ENCODE measurements at places on chromosomes 2 and 18. TPM values are rescaled to one million over a fixed set of nuclear protein-coding genes. Genes with fewer than 3 reads are reported as not detected.

DNA sequence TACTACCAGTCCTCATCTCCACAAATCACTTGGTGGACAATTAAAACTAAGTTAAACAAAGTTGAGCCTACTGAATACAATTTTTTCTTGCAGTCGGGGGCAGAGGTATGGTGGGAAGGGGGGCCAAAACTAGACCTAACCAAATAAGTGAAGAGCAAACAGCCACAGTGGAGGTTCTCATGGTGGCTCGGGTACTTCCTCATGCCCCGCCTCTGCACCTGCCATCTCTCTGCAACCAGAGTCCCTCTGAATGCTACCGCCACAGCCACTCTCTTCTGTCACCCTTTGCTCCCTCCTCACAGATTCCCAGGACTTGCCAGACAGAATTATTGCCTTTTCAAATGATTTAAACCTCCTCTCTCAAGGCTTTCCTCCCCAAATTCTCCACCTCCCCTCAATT lies 204.2 kb downstream of the TMEM247 start:
- no peak for DNase-seq

- no peak for DNase-seq
Observed at GRCh38 chr2:68693951-68694350, 40.7 kb upstream of the ARHGAP25 start.

GRCh38 chr2:54455131-54455562 lies 980 bp upstream of the SPTBN1 start:
- DNase-seq = no peak

GRCh38 chr2:216478151-216478550 lies 20.5 kb upstream of the RPL37A start:
- DNase-seq = no peak

- DNase-seq = no peak
Observed at GRCh38 chr18:58557008-58557435, 71.9 kb downstream of the ALPK2 start.

- DNase-seq = no peak
Observed at GRCh38 chr18:38957736-38958135, 1392.1 kb upstream of the CELF4 start.

- DNase-seq = no peak
Observed at GRCh38 chr2:172113617-172114016, 10.9 kb upstream of the DLX2 start.

DNA sequence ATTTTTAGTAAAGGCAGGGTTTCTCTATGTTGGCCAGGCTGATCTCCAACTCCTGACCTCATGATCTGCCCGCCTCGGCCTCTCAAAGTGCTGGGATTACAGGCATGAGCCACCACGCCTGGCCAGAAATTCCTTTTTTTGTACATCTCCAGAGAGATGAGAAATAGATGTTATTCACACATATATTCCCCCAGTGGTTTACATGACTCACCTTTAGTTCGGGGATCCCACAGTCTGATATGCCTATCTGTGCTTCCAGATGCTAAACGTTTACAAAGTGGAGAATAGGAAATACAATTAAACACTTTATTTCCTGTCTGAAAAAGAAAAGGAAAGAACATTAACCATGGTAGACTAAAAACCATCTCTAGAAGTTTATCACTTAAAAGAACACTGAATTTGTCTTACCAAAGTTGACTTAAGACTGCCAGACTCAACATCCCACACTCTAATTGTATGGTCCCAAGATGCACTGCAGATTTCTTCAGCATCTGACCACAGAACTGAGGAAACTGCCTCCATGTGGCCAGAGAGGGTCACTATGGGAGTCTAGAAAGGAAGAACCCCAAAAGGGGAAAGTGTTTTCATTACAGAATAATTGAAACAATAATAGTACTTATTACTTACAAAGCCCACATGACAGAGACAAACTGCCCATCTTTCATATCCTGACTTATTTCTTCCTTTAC lies 12.6 kb upstream of the ICA1L start:
- no peak for DNase-seq

Gene KIF3C
- total RNA-seq = 3.5 TPM

Gene DLGAP1
- 1.5 TPM for total RNA-seq

Gene GPR75
- total RNA-seq = 6.3 TPM

Measured in omental fat pad (tissue), 4 donors.